ENCODE measurements at places on chromosomes 2 and 18. TPM values are rescaled to one million over a fixed set of nuclear protein-coding genes. Genes with fewer than 3 reads are reported as not detected.

Gene EMILIN1
- 3.2 TPM for total RNA-seq

Gene LYG1
- 0.17 TPM for total RNA-seq

- no peaks in the 10 kb centered on the region for H3K27me3 ChIP-seq
- H3K4me1 ChIP-seq = no peaks in the 10 kb centered on the region
- no peak overlapping the region for H3K27ac ChIP-seq
- no peak for DNase-seq
Measured at GRCh38 chr2:196433116-196433515, 206.4 kb upstream of the CCDC150 start.

GRCh38 chr2:47073641-47074040 is 81.5 kb downstream of the STPG4 start:
- H3K4me1 ChIP-seq = peaks cover 8% of the 10 kb centered on the region
- H3K4me3 ChIP-seq = no peak overlapping the region
- DNase-seq = no peak
- no peaks in the 10 kb centered on the region for H3K36me3 ChIP-seq
- H3K27me3 ChIP-seq = no peaks in the 10 kb centered on the region

GRCh38 chr2:239935789-239936758 is 89.1 kb downstream of the NDUFA10 start:
- no peaks in the 10 kb centered on the region for H3K36me3 ChIP-seq
- H3K4me1 ChIP-seq = no peaks in the 10 kb centered on the region
- H3K4me3 ChIP-seq = no peak overlapping the region
- peak; percentile 4 for DNase-seq
- H3K27me3 ChIP-seq = no peaks in the 10 kb centered on the region

DNA sequence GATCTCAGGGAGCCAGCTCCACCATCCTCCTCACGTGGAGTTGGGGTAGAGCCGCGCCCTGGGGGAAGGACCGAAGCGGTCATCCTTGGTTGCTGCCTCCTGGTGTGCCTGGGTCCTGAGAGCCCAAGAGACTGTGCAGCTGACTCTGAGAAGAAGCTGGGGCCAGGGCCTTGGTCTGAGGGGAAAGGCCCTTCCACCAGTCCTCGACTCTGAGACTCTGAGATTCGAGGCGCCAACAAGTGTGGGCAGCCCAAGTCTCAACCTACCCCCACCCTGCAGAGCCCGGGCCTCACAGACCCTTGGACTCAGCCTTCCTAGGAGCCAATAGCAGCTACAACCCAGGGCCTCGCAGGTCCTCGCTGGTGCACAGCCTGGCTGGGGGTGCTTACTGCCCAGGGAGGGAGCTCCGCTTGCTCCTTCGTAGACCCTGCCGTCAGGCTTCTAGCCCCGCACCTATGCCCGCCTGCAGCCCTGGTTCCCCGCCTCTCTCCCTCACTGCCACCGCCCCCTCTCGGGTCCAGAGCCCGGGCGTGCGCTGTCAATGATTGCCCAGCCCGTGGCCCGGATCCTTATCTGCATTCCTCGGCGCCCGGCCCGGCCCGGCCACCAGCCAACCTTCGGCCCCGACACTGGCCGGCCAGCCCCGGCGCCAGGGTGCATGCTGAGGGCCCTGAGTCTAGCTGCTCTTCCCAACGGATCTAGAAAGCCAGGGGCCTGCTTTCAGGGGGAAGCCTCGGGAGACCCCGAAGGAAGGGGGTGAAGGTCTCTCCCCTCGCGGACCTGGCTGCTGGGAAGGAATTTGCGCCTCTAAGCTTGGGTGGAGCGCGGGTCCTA is 2.0 kb downstream of the IHH start:
- no peaks in the 10 kb centered on the region for H3K36me3 ChIP-seq
- no peak overlapping the region for H3K27ac ChIP-seq
- DNase-seq = peak; percentile 83
- no peak overlapping the region for H3K4me3 ChIP-seq
- H3K27me3 ChIP-seq = no peaks in the 10 kb centered on the region
- peaks cover 27% of the 10 kb centered on the region for H3K4me1 ChIP-seq

Measured in pancreas (tissue), 10 donors.